ENCODE measurements at places on chromosomes 13 and 19.

GRCh38 chr13:73820285-73820684, 313.9 kb downstream of the KLF12 start:
- no peak for DNase-seq

DNA sequence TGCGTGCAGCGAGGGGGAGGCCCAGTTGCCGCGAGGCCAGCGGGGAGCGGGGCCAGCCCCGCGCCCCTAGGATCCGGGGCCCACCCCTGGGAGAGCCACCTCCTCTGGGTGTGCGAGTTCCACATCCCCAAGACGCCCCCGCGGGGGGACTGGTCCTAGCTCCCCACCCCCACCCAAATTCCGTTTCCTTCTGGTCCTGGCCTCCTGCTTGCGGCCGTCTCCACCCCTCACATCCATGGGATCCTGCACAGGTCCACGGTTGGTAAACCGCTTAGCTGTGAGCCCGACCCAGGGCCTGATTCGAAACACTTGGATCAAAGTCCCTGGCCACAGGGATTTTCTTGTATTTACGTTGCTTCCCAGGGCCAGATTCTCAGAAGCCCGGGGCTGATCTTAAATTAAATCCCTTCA, 324 bp upstream of the FBXO17 start:
- DNase-seq, result no peak

DNA sequence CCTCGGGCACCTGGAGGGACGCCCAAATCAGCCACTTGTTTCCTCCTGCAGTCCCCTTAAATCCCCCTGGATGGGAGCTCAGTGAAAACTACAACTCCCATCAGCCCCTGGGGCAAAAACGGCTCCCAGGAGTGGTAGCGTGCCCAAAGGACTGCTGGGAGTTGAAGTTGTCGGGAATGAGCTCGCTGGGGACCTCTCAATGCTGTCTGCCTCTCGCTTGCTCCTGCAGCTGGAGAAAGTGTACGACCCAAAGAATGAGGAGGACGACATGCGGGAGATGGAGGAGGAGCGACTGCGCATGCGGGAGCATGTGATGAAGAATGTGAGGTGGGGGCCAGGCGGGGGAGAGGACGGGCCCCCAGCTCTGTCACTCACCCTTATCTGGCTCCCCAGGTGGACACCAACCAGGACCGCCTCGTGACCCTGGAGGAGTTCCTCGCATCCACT, 14.7 kb upstream of the DHDH start:
- peak; percentile 43 for DNase-seq

- no peak for DNase-seq
Observed at GRCh38 chr19:19672816-19673215, 4.2 kb downstream of the ZNF101 start.

GRCh38 chr13:112532837-112533745, 54.9 kb downstream of the TUBGCP3 start:
- DNase-seq, result peak; percentile 24
